Muscle of back (tissue), 13 donors: ENCODE measurements at places on chromosomes 7 and 10.

GRCh38 chr7:93146472-93147141 lies 1.6 kb downstream of the SAMD9L start:
- no peak for DNase-seq

- no peak for DNase-seq
Observed at GRCh38 chr10:111762114-111762513, 421.5 kb downstream of the GPAM start.

GRCh38 chr7:96481796-96482195 lies 159.9 kb upstream of the SLC25A13 start:
- DNase-seq: no peak

- DNase-seq: peak; percentile 41
Observed at GRCh38 chr7:128737867-128738385, 1.2 kb upstream of the CALU start.

DNA sequence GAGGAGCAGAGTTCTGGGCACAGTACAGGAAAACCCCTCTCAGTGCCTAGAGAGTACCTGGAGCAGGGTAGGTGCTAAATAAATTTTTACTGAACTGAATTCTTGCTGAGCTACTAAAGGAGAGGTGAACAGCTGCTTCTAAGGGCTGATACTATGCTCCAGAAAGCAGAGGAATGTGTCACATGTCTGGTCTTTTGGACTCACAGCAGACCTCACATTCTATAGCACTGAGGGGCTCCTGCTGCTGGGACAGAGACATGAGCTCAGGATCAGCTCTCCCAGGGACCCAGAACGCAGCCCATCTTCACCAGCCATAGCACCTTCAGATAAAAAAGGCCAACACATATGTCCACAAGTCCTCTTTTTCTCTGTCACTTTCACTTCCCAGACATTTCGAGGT lies 133.0 kb upstream of the KLF14 start:
- no peak for DNase-seq

DNA sequence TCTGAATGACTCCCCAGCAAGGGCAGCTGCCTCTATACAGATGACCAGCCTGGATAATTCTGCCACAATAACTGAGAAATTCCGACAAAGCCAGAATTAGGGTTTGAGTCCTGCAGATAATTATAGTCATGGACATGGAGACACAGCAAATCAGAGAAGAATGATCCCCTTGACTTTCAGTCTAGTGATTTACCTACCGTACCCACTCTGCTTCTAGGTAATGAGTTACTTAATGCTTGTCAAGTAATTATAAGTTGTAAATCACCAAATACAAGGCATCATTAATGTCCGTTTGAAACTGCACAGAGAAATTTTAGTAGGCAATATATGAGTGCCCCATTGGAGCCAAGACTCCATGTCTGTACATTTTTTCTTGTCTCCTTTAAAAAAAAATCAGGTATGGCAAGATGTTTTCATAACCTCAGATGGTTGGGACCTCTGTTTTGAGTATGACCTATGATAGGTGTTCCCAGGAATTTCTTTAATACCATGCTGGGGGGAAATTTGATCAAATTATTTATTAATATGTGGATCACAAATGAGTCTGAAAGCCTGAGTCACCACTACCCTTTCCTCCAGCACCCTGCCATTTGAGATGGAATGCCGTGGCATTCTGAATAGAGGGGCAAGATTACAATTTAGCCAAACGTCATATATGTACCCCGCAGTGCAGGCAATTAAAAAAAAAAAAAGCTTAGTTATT lies 5.5 kb upstream of the ARID5B start:
- no peak for DNase-seq
